Stimulated activated CD8-positive, alpha-beta memory T cell treated with anti-CD3 and anti-CD28 coated beads, Interleukin-7, amount 100 ng/mL, for 4 hours (primary cell): ENCODE measurements at places on chromosomes 1 and 21.

- DNase-seq = no peak
Observed at GRCh38 chr1:220430059-220430458, 97.9 kb upstream of the MARK1 start.

DNA sequence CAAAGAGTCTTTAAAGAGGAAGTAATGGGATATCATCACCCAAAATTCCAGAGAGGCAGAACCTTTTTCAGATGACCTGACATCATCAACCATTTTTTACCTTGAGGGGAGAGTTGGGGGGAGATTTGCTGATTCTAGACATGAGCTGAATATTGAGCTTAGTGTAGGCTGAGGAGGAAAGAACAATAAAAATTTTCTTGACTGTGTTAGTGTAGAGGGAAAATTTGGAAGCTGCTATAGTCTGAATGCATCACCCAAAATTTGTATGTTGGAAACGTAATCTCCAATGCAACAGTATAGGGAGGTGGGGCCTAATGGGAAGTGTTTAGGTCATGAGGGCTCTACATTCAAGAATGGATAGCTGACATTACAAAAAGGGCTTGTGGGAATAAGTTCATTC lies 17.8 kb upstream of the CD84 start:
- no peak for DNase-seq

GRCh38 chr1:155300553-155301329 lies 497 bp downstream of the PKLR start:
- no peak for DNase-seq

GRCh38 chr1:186679924-186680244 lies 339 bp downstream of the PTGS2 start:
- no peak for DNase-seq

GRCh38 chr1:209249785-209250440 lies 333.6 kb upstream of the CAMK1G start:
- no peak for DNase-seq

DNA sequence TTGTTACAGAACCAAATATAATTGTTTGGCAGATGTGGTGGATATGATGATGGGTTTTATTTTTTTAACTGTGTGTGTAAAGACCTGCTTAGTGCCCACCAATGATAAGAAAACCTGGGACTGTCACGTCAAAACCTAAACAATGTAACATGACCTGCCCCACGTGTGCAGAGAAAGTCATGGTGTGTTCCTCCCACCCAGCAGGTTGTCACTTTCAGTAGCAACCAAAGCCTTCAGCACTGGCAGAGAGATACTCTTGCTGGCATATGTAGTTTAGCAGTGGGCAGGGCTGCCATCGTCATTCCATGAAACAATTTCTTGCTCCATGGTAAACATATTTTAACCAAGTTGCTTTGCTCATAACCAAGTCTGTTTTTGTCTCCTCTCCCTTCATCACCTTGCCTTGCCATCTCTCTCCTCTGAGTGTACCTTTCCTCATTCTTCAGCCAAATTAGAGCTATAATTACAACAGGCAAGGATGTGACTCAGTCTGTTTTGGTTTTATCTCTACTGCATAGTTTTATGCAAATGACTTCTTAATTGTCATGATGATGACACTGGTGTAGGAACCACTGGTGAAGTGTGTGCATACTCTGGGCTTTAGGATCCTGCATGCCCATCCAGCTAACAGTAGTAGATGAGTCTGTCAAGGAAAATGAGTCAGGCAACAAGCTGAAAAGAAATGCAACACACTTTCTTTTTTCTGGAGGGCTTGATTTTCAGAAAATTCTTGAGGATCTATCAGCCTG lies 150.3 kb downstream of the EDEM3 start:
- DNase-seq = no peak

DNA sequence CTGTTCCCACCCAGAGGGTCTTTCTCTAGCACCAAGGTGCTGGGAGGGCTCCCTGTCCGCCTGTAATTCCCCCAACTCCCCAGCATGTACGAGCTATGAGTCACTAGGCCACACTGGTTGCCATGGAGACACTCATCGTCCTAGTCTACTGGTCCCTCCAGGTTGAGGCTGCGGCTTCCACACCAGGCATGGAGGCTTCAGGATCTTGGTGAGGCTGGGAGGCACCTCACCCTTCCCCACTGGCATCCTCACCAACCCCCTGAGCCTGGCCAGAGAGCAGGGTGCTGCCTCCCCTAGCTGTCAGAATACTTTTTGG lies 75.6 kb upstream of the KAZN start:
- no peak for DNase-seq

DNA sequence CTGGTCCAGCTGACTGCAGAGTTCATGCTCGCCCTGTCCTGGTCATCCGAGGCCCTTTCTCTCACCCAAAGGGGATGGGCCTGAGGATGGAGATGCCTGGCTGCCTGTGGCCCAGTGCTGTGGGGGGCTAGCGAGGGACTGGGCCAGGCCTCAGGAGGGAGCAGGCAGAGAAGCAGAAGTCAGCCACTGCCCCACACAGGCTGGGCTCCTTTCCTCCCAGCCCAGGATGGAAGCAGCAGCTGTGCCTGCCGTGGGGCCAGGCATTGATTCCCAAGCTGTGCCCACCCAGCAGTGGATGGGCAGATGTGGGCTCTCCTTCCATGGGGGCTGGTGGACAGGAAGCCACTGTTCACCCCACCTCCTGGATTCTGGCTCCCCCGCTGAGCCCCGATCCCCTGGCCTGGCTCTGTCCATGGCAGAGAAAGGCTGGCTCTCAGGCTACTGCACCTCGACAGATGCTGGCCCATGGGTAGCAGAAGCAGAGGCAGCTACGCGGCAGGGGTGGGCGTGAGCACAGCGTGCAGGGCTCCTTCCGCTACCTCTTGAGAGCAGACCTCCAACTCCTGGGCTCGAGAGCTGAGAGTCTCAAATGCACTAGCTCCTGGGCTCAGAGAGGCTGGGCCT lies 24.6 kb downstream of the RUNX3 start:
- no peak for DNase-seq

DNA sequence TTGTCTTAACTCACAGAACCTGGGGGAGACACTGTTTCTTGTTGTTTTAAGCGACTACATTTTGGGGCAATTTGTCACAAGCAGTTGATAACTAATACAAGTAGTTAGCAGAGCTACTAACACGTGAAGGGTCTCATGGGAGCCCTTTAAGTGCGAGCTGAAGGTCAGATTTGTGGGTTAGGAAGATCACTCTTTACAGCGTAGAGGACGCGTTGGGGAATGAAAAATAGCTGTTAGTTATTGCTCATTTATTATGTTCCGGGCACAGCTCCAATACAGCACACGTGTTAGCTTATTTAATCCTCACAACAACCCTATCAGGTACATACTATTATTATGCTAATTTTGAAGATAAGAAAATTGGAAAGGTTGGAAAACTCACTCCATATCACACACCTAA lies 95.9 kb downstream of the ACTL8 start:
- no peak for DNase-seq

- DNase-seq = no peak
Observed at GRCh38 chr1:83619170-83619896, 379.6 kb downstream of the TTLL7 start.

DNA sequence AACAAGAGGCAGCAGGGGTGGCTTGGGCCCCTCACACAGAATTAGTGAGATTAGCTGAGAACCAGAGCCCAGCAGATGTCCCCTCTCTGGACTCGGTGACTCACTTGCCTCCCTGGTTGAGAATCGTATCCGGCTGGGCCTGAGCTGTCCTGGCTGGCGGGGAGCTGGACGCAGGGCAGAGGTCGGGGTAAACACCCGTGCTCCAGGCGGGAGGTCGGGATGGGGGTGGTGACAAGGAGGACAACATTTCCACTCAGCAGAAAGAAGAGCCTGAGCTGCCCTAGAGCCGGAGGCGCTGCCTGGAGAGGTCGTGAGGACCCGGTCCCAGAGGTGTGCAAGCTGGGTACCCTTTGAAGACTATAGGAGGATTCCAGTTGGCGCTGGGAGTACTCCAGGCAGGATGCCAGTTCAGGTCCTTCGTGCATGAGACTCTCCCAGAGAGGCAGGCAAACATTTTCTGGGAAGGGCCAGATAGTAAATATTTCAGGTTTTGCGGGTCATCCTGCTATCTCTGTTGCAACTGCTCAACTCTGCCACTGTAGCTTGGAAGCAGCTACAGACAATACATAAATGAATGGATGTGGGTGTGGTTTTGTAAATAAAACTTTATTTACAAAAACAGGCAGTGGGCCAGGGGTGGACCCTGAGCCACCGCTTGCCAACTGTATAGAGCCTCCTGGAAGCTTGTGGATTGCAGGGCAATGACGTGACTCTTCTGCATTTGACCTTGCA lies 116.8 kb upstream of the WNT4 start:
- DNase-seq = no peak

DNA sequence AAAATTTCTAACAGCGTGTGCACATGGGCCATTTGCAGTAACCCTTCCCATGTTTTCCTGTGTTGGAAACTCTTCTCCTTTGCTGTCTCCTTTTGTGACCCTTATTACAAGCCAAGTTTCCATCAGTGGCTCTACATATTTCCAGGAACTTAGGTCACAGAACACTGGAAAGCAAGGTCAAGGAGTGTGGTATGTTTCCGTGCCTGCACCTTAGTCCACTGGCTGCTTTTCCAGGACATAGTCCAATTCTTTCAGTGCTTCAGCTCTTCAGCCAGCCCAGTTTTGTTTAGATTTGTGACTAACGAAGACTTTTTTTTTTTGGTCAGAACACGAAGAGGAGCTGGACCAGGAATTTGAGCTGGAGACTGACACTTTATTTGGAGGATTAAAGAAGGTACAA lies 33.8 kb downstream of the HHAT start:
- no peak for DNase-seq

GRCh38 chr21:25507522-25507921 lies 99.8 kb downstream of the MRPL39 start:
- DNase-seq = no peak

DNA sequence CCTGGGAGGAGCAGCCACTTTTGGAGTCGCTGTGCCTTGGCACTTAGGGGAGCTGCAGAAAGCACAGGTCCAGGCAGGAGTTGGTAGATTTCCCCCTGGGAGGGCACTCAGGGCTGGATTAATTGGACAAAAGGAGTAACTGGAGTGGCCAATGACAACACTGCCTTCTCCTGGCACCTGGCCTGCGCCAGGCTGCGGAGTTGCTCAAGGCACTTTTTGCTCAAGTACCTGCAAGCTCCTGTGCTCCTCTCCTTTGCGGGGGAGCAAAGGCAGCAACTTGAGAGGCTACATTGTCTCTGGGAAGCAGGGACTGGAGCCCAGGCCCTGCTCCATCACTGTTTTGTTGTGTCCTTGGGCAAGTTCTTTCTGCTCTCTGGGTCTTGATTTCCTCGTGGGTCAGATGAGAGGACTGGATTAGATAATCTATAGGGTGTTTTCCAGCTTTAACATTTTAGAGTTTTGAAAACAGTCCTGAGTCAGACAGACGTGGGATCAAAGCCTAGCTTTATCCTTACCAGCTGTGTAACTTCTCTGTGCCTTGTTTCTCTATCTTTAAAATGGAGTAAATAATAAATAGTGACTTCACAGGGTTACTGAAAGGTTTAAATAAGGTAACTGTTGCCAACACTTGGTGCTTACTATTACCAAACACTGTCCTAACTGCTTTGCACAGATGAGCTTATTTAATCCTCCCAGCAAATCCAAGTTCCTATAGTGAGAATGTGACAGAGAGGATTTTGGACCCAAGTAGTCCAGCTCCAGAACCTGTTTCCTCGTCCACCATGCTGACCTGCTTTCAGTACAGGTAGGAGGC lies 18.0 kb upstream of the GRHL3 start:
- DNase-seq = no peak

DNA sequence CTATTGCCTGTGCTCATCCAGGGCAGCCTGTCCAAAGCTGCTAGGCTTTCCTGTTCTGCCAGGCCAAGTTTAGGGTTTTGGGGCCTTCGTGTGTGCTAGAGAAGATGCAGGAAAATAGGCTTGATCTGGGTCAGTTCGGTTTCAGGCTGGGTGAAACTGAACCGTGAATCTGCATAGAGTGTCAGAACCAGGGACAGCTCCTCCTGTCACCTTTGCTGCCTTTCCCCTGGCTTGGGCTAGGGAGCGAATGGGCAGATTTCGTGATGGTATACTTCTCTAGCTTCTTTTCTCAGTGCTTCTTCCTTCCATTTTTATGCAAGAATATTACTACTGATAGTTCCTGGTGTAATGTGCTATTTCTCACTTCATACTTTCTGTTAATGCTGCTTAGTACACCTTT lies 6.0 kb upstream of the AGO1 start:
- DNase-seq = no peak

- DNase-seq = no peak
Observed at GRCh38 chr1:178743801-178744200, 18.8 kb downstream of the RALGPS2 start.

DNA sequence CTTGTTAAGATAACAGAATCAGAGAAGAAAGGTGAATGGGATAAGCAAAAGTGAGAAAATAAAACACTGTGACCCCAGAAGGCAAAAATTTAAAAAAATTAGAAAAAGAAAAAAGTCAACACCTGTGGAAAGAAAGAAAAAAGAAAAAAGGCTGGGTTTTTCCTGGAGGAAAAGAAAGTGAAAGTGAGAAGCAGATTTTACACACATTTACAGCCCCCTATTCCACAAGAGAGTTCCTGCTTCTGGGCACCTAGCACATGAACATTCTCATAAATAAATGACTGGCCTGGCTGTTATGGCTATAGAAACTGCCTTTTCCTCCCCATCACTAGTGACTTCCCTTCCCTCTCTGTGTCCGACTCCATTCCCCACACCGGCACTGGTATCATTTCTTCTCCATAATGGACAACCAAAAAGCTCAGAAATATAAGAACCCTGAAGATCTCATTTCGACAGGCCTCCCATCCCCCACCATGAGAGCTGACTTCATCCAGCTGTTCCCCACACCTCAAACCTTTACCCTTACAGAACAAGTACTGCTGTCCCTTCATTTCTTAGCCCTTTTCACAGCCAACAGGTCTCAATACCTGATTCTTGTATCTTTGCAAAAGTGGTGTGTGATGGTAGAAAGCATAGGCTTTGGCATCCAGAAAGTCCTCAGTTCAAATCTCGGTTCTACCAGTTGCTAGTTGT lies 12.6 kb downstream of the MTF1 start:
- no peak for DNase-seq
